ENCODE measurements at places on chromosomes 11 and 22.

- DNase-seq, result no peak
Observed at GRCh38 chr22:42630211-42630610, 10.2 kb downstream of the ATP5MGL start.

DNA sequence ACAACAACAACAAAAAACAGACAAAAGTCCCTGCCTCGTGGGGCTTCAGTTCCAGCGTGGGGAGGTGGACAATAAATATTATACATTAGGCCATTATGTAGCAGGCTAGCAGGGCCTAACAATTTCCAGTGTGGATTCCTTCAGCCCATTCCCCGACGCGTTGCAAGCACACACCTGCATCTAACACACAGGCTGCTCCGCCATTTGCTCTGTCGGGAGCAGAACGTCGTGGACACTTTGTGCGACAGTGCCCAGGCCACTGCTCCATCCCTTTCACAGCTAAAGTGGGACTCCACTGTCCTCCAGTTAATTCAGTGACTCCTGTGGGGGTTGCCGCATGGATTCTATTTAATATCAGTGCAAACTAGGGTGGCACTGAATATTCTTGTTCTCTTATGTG is 10.9 kb upstream of the FGF3 start:
- no peak for DNase-seq

DNA sequence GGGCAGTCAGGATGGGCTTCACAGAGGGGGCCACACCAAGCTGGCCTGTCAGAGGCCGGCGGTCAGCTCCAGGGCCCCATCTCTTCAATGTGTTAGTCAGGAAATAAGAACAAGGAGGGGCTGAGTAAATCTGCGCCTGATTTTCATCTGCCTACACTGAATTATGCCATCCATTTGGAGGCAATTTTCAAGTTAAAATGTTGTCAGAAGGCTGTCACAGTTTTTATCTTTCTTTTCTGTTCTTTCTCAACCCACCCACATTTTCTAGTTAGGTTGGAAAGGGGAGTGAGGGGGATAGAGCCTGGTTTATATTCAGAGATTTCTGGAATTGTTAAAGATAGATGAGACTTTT is 18.8 kb downstream of the ADORA2A start:
- no peak for DNase-seq

DNA sequence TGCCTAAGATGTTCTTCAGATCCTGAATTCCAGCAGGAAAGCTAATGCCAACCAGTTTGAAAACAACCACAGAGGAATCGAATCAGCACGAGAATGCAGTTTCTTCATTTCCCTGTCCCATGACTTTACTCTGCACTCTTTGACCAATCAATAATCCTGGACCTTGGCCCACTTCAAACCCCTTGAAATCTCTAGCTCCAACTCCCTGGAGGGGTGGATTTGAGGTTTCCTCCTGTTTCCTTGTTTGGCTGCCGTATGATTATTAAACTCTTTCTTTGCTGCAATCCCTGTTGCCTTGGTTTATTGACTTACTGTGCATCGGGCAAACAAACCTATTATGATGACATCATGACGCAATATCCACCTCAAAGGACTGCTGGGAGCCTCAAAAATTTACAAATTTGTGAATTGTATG is 109.3 kb downstream of the FBXO7 start:
- DNase-seq, result no peak

DNA sequence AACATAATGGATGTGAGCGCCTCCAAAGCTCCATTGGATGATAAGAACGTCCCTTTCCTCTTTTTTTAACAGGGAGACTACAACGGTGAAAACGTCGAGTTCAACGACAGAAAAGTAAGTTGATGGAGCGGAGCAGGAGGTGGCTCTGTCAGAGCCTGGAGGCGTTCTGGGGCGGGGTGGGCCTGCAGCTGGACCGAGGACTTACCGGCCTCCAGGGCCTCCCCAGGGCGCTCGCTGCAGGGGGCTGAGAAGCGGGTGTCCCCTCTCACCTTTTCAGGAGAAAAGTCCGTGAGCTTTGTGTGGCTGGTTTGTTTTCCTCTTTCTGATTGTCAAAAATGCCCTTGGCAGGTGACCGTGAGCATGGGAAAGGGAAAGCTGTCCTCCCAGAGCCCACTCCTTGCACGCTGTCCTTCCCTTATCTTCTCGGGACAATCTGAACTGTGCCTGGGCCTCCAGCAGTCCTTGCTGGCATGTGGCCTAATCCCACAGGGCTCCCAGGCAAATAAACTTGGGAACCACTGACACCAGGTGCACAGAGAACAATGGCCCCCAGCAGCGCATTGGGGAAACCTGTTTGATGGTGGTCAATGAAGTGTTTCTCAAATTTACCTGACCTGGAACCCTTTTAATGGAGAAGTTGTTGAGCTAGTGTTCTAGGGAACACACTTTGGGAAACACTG is 38.4 kb downstream of the ANO1 start:
- no peak for DNase-seq

DNA sequence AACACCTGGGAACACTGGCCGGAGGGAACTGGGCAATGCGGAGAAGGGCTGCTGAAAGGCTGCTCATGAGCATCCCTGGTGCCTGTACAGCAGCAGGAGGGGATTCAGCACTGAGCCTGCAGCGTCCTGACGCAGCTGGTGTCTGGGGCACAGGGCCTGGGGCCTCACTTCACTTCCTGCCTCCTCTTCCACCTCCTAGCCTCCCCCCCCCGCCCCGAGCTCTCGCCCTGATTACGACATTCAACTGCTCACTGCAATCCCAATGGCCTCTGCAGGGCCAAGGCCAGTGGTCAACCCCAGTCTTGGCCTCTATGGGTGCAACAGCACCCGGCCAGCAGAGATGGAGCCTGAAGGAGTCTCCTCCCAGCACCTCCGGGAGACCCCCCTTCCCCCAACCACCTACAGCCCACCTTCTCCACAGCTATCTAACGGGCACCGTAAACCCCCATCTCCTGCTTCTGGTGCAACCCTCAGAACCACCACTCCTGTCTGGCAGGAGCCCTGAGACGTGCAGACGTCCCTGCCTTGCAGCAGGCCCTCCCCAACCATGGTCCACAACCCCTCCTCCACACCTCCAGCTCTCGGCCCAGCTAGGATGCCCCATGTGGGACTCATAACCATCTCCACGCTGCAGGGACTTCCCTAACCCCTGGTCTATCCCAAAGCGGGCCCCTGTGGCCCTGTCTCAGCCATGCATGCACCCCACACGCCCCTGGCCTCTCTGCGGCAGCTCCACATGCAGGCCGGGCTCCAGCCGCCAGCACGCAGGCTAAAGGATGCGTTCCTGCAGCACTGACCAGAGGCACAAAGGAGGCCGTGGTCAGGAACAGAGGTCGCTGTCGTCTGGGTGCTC is 38.2 kb downstream of the BRD1 start:
- no peak for DNase-seq

Data from stimulated activated effector memory CD8-positive, alpha-beta T cell treated with anti-CD3 and anti-CD28 coated beads, Interleukin-12 subunit alpha, Interleukin-12 subunit beta, amount 100 ng/mL, for 72 hours (primary cell).